ENCODE measurements at places on chromosomes 7 and 10.

DNA sequence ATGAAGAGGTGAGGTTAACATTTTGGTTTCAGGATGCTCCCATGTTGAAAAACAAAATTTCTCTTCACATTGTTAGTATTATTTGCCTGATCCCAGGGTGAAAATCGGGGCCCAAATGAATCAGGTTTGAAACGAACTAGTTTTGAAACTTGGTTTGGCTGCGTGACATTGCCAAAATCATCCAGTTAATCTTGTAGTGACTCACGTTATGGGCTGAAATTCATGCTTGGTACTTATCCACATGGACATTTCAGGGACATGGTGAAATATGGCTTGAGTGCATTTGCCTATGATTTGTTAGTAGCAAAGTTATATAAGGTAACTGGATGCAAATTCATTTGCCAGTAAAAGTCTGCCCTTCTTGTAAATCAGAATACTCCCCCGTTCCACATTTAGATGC, 97.3 kb downstream of the CFAP58 start:
- no peak for DNase-seq

DNA sequence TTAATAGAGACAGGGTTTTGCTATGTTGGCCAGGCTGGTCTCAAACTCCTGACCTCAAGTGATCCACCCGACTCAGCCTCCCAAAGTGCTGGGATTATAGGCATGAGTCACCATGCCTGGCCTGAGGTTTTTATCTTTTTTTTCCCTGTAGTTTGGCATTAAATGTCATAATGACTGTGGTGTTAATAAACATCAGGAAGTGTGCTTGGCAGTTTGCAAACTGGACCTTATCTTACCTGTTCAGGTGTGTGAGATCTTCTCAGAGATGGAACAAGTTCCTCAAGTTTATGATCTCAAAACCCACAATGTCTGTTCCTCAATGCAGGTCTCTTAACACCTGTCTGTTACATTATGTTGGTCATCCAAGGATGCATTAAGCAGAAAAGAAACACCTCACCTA, 80.0 kb downstream of the ARID5B start:
- DNase-seq = no peak

DNA sequence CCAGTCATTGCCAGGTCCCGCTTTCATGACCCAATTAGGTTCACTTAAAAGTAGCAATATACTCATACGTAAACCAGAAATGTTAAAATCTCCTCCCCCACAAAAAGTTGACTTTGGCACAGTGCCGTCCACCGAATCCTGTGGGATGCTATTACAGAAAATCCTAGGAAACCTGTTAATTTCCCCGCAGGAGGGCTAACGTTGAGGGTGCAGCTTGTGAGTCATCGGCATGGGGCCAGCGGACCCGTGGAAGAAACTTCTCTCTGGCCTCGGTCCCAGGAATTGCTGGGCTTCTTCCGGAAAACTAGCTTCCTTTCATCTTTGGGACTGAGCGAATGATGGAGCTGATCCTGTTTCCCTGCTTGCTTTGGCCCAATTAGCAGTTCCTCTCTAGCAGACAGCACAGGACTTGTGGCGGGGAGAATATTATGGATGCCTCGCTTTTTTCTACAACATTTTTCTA, 13.5 kb downstream of the CRYGN start:
- no peak for DNase-seq

DNA sequence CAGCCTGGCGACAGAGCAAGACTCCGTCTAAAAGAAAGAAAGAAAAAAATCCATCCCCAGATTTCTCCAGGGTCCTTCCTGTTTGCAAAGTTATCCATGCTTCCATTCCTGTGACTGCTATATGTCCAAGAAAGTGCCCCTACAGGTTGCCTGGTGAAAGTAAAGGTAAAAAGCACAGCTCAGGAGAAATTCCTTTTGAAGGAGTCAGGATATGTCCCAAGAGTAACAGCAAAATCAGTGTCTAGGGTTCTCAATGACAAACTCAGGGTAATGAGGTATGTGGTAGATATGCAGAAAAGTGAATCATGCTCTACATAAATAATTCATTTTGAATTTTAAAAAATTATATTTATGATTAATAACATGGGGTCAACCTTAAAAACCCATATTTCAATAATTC, 91.5 kb downstream of the CTTNBP2 start:
- no peak for DNase-seq

DNA sequence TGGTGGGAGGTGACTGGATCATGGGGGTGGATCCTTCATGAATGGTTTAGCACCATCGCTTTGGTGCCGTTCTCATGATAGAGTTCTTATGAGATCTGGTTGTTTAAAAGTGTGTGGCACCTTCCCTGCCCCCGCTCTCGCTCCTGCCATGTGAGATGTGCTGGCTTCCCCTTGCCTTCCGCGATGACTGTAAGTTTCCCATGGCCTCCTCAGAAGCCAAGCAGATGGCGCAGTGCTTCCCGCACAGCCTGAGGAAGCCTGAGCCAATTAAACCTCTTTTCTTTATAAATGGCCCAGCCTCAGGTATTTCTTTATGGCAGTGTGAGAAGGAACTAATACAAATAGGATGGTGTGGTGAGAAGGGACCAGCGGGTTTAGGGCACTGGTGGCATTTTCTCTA, 243.3 kb upstream of the CELF2 start:
- DNase-seq = no peak

GRCh38 chr10:58518775-58519174, 6.1 kb downstream of the BICC1 start:
- no peak for DNase-seq

GRCh38 chr7:135150072-135150782, 2.4 kb downstream of the TMEM140 start:
- DNase-seq = no peak

GRCh38 chr7:96414931-96415292, 93.0 kb upstream of the SLC25A13 start:
- DNase-seq = peak; percentile 56

DNA sequence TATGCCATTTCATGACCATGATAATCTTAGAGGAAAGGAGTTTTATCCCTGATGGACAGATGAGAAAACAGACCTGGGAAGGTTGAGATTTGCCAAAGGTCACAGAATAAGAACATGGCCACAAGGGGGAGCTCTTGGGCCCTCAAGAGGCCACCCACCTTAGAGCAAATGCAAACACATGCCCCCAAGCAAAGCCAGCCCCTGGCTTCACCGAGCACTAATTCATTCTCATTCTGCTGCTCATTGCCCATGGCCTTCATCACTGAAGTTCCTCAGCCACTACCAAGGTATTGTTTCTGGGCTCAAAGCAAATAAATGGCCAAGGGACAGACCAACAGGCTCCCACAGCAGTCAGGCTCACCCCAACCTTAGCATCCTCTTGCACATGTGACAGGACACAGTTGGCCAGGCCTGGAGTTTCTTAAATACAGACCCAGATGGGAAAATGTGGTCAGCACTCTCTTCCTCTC, 44.2 kb downstream of the PDLIM1 start:
- DNase-seq = peak; percentile 75

- no peak for DNase-seq
These were observed 80.4 kb upstream of the CALN1 start for GRCh38 chr7:72492461-72493065.

DNA sequence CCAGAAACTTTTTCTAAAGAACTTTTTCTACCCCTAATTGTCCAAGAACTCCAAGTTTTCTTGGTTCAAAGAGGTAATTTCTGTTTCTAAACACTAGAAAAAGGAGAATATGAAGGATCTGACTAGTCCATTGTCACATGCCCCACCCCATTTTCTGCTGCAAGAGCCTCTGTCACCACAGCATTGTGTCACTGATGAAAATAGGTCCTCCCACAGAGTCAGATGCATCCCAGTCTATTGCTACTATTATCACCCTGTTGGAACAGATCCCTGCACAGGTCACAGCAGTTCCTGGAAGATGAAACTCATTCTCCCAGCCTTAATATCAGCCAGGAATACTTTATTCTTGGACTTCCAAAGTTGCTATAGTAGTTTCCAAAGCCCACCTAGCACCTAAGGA, 7.5 kb upstream of the CFTR start:
- DNase-seq = no peak

DNA sequence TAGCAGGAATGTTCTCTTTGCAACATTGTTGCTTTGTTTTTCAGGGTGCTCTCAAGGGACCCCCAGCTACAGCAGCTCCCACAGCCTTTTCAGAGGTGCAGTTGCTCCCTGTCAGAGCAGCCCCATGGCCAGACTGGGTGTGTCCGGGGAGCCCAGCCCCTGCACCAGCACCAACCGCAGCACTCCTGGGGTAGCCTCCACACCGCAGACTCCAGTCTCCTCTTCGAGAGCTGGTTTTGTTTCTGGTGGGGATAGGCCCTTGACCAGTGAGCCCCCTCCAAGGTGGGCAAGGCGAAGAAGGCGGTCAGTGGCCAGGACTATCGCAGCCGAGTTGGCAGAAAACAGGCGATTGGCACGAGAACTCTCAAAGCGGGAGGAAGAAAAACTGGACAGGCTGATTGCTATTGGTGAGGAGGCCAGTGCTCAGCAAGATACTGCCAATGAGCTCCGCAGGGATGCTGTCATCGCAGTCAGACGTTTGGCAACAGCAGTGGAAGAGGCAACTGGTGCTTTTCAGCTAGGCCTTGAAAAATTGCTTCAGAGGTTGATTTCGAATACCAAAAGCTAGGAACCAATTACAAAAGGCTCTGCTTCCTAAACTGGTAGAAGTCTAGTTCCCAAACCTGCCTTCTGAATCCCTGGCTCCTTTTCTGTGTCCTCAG, 5.4 kb downstream of the HSPA14 start:
- no peak for DNase-seq

- no peak for DNase-seq
These were observed 20.3 kb downstream of the GPRIN2 start for GRCh38 chr10:46536171-46536570.

- no peak for DNase-seq
These were observed 30.9 kb downstream of the CRCP start for GRCh38 chr7:66145400-66146104.

GRCh38 chr7:55081472-55082227, 62.8 kb downstream of the EGFR start:
- DNase-seq = no peak

GRCh38 chr7:23164846-23165245, 17.0 kb upstream of the NUP42 start:
- peak; percentile 80 for DNase-seq

- no peak for DNase-seq
These were observed 29.5 kb downstream of the CDCA7L start for GRCh38 chr7:21916176-21916575.

DNA sequence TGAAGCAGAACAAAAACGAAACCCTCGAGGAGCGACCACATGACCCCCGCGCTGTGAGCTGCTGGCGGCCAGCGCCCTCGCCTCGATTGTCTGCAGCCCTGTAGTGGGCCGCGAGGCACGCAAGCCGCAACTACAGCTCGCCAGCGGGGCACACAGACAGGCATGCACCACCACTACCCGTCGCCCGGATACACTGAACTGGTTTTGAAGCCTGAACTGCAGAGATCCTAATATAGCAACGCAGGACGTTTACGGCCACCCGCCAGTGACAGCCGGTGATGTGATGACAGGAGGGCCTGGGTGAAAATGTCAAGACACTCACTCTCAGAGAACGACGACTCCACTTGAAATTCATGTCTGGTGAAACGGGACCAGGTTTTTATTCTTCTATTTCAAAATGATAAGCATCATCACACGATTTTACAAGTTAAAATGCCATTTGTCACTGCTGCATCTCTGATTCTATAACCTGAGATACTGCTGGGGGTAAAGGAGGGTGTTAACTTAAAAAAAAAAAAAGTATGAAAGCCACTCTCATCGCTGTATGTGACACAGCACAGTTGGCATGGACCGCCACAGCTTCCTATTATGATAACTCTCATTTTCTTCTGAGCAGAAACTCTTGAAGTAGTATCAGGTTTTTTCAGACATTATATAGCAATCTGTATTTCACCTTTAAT, 120.3 kb upstream of the DIP2C start:
- no peak for DNase-seq

DNA sequence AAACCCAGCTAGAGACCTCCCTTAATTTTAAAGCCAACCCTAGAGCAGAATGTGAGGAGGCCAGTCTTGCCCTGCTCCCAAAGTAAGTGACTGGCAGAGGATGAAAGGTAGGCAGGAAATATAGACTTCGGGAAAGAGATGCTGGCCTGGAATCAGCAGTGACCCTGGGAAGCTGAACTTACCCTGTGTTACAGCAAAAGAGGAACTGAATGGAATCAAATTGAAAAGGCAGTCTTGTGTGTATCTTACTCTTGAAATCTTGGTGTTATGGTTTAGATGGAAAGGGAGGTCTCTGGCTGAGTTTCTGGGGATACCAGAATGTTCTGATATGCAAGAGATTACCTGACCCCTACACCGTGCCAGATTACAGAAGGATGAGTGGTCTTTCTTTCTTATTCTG, 7.9 kb upstream of the CFAP43 start:
- no peak for DNase-seq

GRCh38 chr7:149475121-149476045, 14.5 kb upstream of the ZNF777 start:
- DNase-seq = no peak

DNA sequence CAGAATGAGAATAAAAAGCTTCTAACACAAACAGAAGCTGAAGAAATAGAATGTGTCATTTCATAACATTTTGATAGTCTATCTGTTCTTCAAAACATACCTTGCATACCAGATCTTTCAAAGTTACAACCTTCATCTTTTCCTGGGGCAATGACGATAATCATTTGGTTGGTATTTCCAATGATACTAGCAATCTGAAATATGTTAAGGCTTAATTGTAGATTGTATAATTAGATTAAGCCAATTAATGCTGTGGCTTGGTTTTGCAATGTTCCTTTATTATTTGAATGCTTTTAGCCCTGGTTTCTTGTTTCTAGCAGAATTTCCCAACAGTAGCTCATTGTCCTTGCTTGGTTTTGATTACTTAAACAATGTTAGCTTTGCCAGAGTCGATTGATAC, 84.6 kb downstream of the CABCOCO1 start:
- no peak for DNase-seq

DNA sequence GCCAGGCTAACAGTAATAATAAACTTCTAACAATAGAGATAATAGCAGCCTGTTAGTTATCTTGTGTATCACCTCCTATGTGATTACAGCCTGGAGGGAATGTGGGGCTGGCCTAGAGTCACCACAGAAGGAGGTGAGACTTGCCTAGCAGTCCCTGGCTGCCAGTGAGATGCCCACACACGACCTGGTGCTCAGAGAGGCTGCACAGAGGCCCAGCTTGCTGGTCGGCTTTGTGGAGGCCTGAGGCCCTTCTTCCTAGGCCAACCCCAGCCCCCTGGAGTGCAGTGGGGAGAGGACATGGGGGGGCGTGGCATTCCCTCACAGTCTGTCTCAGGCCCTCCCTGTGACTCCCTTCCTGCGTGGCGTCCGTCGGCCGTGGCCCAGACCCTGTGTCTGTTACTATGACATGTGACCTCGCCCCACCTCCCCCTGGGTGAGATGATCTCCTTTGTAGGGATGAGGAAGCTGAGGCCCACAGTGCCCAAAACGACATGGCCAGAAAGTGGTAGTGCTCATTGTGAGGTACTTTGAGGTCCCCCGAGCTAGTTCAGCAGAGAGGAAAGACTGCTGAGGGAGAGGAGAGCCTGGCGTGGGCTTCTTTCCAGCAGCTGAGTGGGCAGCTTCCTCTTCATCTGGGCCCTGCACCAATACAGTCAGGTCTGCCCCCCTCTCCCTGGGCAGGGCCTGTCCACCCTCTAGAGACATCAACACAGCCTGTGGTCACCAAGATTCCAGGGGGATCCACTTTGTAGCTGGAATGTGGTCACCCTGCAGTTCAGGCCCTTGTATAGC, 29.7 kb downstream of the UNC5B start:
- no peak for DNase-seq

- no peak for DNase-seq
These were observed 37.2 kb downstream of the CHN2 start for GRCh38 chr7:29231671-29232232.
